ENCODE measurements at places on chromosomes 13 and 19.

DNA sequence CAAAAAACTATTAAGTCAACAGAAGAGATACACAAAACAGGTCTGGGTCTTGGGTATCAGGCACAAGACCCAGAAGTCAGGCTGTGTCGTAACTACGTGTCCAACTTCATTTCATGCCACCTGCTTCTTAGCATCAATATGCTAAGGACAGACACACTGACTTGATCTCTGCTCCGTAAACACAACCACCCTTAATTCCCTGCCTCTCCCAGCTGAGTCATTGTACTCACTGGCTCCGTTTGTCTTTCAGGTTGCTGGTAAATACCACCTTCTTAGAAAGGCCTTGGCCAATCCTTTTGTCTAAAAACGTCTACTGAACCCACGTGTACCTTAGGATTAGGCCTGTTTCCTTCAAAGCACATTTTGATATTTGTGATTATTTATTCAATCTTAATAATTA lies 726.2 kb downstream of the PCDH9 start:
- peak; percentile 27 for DNase-seq

- DNase-seq = no peak
Observed at GRCh38 chr13:94753327-94753726, 41.0 kb upstream of the SOX21 start.

DNA sequence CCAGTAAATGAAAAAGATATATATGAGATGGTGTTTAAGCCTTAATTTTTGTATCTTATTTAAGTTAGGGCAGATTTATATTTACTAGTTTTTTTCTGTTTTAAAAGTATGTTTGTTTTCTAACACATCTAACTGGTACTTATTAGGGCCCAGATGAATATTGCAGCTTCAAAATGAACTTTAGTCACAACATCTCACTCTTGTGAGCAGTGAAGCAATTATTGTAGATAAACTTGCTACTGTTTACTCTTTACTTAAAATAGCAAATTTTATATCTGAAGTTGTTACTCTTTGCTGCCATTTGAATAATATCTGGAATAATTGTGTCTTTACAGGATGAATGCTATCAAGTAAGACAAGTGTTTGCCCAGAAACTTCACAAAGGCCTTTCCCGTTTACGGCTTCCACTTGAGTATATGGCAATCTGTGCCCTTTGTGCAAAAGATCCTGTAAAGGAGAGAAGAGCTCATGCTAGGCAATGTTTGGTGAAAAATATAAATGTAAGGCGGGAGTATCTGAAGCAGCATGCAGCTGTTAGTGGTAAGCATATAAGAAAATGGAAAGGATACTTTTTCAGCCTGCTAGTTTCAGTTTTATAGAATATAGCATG lies 166.8 kb downstream of the PDS5B start:
- no peak for DNase-seq

DNA sequence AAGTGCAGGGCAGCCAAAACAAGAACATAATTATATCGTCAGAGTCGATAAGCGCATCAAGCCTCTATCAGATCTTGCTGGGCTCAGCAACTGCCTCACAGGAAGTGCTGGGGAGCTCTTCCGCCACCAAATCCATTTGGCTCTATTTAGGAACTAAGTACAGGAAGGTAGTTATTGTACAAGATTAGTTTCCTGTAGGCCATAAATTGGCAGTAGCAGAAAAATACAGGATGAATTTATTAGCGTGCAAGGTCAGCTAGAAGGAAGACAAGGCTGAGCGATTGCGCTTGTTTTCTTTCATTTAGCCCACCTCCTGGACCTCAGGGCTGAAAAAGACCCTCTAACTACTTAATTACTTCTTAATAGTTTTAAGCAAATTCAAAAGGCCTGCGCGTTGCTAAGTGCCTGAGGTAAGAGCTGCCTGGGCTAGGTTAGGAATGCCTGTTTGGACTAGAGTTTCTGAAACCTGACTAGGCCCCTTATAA lies 118.5 kb downstream of the IRS2 start:
- no peak for DNase-seq

DNA sequence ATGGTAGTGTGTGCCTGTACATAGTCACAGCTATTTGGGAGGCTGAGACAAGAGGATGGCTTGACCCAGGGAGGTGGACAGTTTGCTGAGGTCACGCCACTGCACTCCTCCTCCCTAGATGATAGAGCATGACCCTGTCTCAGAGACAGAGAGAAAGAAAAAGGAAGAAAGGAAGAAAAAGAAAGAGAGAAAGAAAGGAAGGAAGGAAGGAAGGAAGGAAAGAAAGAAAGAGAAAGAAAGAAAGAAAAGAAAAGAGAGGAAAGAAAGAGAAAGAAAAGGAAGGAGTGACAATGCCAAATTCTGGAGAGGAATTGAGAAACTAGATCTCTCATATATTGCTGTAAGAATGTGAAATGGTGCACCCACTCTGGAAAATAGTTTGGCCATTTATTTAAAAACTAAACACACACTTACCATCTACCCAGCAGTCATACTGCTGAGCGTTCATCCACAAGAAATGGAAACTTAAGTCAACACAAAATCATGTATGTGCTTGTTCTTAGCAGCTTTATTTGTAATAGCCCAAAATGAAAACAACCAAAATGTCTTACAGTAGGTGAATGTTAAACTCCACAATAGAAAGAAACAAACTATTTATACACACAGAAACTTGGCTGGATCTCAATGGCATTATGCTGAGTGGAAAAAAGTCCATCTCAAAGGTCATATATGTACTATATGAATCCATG lies 7.5 kb downstream of the TEX101 start:
- no peak for DNase-seq

DNA sequence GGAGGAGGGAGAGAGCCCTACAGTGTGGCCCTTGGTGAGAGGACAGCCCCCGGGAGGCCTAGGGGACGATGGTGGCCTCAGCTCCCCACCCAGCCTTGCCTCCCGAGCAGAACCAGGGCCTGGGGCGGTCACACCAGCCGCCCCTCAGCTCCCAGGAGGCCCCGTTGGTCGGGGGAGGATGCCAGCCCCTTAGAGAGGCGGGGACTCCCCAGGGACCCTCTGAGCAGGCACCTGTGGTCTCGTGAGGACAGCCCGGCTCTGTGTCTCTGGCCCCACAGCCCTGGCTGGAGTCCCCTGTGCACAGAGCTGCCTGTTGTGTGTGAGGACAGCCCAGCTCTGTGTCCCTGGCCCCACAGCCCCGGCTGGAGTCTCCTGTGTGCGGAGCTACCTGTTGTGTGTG lies 158.8 kb downstream of the KDM4B start:
- DNase-seq = no peak

- DNase-seq = no peak
Observed at GRCh38 chr13:59345311-59345710, 818.4 kb downstream of the DIAPH3 start.

GRCh38 chr13:40228496-40228895 lies 437.9 kb downstream of the FOXO1 start:
- no peak for DNase-seq

Data from NCI-H460 (cell line).